ENCODE measurements at places on chromosomes 4 and X.

DNA sequence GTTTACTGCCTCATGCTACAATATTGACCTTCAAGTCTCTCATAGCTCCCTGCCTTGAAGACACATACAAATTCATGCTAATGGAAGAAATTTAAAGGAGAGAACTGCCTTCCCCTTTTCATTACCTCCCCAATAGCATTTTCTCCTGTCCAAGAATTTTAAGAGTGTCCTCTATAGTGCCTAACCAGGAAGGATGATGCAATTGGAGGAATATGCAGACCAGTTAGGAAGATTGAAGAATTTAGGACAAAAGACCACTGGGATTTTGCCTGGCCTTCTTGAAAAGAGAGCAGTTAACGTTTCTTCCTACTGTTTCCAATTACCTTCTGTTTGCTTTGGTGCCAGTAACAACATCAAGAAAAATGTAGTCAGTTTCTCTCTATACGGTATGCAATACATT is 443.9 kb downstream of the INPP4B start:
- no peak for DNase-seq

- peak; percentile 54 for DNase-seq
Observed at GRCh38 chrX:107673933-107674479, 45.7 kb downstream of the PRPS1 start.

GRCh38 chr4:10983268-10983667 is 298.7 kb upstream of the CLNK start:
- DNase-seq: no peak

- no peak for DNase-seq
Observed at GRCh38 chrX:10602646-10603045, 17.7 kb downstream of the MID1 start.
